ENCODE measurements at places on chromosomes 7 and 10. TPM values are rescaled to one million over a fixed set of nuclear protein-coding genes. Genes with fewer than 3 reads are reported as not detected.

Gene ASB10
- not detected for total RNA-seq

Gene HTR7
- total RNA-seq: 0.12 TPM

Gene UTF1
- total RNA-seq: not detected

GRCh38 chr7:36036590-36036989 lies 116.5 kb upstream of the EEPD1 start:
- no peak for DNase-seq

GRCh38 chr7:35555386-35555785 lies 139.5 kb downstream of the HERPUD2 start:
- no peak for DNase-seq

DNA sequence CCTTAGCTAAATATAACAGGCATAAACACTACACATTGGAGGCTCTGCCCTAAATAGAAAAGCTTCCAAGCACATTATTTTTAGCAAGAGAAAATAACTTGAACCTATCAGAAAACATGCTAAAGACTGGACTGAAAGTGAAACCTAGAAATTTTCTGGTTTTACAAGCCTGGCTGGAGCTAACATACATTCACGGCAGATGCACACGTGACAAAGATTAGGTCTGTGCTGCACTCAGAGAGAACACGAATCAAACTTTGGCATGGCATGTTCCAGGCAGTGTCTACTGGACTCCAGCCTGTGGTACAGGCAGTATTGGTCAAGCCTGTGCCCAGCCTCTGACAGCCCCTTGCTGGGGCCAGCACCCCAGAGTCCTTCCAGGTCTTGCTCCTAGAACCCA lies 94.1 kb upstream of the PCBD1 start:
- no peak for DNase-seq

GRCh38 chr10:78296785-78297184 lies 263.1 kb downstream of the RPS24 start:
- DNase-seq: no peak
